NCI-H446 treated with DMSO at 0.1 percent for 48 hours (cell line): ENCODE measurements at places on chromosomes 6 and 20.

- DNase-seq = no peak
Measured at GRCh38 chr6:154169193-154169847, 130.3 kb downstream of the OPRM1 start.

DNA sequence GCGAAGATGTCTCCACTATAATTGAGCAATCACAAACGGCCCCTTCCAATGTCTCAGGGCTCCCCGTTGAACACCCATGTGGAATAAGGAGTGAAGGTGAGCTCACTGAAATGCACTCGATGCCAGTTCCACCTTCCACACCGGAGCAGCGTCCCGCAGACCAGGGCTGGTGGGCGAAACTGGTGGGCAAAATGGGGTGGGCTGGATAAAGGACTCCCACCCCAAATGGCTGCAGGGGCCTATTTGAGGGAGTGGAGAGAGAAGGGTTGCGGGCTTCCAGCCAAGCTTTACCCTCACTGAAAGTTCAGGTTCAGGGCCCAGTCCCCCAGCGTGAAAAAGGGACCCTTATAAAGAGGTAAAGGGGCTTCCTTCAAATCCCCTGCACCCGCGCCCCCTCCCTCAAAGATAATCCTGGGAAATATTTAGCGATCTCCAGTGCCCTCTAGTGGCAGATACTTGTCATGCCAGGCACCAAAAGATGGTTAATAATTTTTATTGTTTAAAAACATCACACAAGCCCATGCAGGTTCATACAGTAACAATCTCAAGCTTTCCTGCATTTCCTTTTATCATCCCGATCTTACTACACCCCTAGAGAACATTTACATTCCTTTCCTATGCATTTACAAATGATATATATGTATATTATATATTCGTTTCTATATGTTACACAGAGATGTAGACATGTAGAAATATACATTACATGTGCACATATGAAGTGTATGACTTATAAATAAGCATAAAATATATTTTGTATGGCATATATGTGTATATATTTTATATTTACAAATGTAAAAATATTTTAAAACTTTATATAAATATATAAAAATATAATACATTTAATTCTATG lies 58.2 kb upstream of the NKX2-2 start:
- no peak for DNase-seq

GRCh38 chr6:117264692-117265409 lies 507 bp upstream of the VGLL2 start:
- no peak for DNase-seq

DNA sequence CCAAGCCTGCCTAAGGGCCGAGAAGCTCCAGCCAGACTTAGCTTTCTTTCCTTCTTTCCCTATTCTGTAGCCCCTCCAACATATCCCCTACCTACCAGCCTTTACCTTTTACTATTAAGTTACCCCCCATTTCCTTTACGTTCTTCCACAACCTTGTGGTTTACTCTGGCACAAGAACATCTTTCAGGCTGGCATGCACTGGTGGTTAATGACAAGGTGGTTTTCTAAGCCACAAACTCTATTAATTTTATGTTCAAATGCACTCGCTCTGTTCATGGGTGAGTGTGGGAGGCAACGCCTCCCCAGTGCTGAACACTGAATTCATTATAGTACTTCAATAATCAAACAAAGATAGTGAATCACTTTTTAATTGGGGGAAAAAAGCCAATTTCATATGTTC lies 64.4 kb downstream of the TRERF1 start:
- DNase-seq = no peak

DNA sequence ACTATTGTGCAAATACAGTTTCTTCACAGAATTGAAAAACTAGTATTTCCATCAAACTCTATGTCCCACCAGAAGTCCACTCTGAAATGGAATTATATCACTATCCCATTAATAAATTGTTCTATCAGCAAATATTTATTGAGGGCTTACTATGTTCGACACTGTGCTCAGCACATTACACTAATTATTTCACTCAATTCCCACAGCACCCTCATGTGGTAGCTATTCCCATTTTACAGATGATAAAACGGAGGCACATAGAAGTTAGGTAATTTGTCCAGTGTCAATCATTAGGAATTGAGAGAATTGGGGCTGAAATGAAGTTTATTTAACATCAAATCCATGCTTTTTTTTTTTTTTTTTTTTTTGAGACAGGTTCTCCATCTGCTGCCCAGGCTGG lies 52.5 kb downstream of the MKKS start:
- peak; percentile 10 for DNase-seq

DNA sequence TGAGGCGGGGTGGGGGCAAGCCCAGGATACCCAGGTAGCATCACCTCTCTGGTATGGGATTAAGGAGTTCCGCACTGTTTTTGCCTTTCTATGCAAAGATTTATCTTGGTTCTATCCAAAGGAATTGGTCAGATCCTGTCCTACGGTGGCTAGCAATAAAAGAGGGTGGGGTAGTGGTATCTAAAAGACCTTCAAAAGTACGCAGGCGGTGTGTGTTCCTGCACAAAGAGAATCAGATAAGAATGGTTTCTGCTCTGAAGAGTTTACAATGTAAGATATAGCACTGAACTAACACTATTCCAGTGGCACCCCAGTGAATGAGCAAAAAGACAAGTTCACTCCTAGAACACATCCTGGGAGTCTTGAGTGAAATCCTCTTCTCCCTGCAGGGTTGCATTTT lies 6.3 kb downstream of the MRPS18A start:
- no peak for DNase-seq

GRCh38 chr6:31132806-31133205 lies 6.1 kb downstream of the PSORS1C2 start:
- DNase-seq = no peak

- DNase-seq = peak; percentile 4
Measured at GRCh38 chr6:49787176-49787575, at the start of gene PGK2. Gene PGK2, minus strand, starts transcription at chr6:49787285. Its CDS starts 98 bp downstream, at chr6:49787187.

DNA sequence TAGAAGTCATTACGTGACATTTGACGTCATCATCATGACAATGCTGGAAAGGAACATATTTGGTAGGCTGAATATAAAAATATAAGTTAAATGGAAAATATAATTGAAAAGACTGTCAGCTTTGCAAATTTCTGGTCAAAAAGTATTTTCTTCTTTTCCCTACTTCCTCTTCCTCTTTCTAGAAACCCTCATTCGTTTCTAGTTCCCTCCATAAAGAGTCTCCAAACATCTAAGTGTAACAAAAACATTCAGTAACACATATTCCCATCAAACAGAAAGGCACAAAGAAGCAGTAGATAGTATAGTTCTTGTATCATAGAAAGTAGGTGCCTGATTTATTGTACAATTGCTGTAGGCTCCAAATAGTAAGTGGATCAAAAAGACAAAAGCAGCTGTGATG lies 150.8 kb upstream of the FAM83B start:
- no peak for DNase-seq

GRCh38 chr6:136069119-136069518 lies 181.0 kb downstream of the MTFR2 start:
- DNase-seq = peak; percentile 5

DNA sequence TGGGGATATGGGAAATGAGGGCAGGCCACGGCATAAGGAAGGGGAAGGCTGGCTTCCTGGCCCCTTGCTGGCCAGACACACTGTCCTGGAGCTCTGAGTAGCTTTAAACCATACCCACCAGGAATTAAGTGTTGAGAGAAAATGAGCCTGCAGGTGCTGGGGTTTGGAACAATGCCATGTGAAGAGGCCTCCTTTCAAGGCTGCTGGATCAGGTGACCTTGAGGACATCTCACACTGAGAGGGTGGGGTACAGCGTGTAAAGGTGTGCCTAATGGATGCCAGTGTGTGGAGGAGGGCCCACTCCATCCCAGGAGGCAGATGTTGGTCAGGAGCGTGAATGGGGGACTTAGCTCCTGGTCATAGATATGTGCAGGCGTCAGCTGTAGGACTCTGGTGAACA lies 74.8 kb upstream of the MLN start:
- no peak for DNase-seq

- DNase-seq = no peak
Measured at GRCh38 chr20:45254383-45255262, at the start of gene SLPI. Gene SLPI, minus strand, starts transcription at chr20:45254564. Its CDS starts 21 bp downstream, at chr20:45254543.

GRCh38 chr6:169622618-169623017 lies 79.2 kb downstream of the WDR27 start:
- DNase-seq = no peak

GRCh38 chr6:118710616-118711015 lies 59.2 kb upstream of the CEP85L start:
- DNase-seq = no peak

DNA sequence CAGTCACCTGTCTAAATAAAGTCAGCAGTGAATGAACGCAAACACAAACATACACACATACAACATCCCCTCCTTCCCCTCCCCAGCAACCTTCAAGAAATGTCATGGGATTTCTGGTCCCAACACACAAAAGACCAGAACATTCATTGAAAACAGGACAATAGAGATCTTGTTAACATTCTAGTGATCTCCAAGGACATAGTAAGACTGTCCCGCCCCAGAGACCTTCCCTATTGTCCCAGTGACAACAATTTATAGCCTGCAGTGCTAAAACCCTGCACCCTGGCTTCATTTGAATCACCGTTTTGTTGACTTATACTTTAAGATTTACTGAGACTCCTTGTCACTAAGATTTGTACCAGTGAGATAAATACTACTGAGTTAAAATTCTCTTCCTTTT lies 143.9 kb upstream of the NOX3 start:
- no peak for DNase-seq

DNA sequence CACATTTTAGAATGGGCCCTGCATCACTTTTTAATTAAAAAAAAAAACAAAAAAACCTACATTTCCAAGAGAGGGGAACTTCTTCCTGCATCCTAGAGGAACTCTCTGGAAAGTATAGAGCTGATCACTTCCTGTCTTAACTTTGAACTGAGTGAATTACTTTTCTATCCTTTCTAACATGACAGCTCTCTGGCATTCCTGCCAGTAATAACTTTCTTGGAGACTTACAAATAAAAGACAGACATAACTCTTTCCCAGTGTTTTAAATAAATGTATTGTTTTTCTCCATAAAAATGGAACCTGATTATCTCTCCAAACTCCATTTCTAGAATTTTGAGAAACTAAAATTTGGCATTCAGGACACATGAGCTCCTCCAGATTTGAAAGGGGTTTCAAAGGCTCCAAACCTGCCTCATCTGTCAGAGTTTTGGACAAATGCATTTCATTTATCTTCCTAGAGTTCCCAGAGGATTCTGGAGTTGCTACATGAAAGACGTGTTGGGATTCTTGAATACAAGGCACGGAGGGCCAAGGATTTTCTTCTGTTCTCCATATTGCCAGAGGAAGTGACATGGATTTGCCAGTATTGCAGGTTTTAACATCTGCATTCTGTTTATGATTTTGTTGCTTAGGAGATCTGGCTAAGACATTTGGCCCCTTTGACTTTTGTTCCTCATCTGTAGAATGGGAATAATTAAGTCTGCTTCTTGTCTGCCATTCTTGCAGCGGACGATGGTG lies 2.0 kb upstream of the SMOC2 start:
- DNase-seq = no peak

- DNase-seq = no peak
Measured at GRCh38 chr6:155014670-155015300, 19.7 kb downstream of the TIAM2 start.
